ENCODE measurements at places on chromosomes 3 and 15.
A peak's percentile ranks its signal among the peaks of the same experiment; 100 is the strongest.

GRCh38 chr3:128784843-128785242 lies 58.9 kb downstream of the RAB7A start:
- DNase-seq = no peak

- no peak for DNase-seq
Measured at GRCh38 chr3:13296662-13297061, 123.5 kb downstream of the NUP210 start.

DNA sequence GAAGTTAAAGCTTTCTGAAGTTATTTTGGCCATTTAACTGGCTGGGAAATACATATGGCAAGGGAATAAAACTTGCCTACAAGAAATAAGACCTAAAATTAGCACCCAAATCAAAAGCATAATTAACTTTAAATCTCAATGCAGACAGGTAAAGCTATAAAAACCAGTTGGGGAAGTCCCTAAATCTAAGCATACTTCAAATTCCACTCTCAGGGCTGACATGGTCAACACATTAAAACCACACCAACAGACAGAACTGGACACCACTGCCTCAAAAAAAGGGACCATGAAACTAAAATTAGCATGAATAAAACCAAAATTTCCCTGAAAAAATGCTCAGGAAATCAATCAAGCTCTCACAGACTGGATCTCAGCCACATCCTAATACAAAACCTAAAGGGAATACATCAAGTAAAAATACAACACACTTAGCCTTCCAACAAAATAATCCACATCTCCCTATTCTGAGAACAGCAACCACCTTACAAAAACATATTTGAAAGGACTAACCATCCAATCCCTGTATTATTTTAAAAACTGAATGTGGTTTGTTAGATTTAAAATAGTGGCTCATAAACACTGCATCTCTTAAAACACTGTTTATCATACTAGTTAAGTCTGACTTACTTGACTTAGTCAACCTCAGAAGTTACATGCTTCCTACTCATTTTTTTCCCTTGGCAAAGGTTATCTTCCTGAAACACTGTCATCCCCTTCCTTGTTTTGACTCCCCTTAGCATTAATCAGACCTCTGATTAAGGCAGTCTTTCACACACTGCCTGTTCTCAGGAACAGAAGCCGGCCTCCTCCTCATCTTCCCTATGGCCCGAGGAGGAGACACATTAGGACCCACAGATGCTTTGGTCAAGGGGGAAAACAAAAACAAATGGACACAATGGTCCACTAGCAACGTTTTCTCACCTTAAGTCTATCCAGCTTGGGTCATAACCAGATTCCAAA lies 8.3 kb downstream of the TRA2B start:
- DNase-seq = no peak

- no peak for DNase-seq
Measured at GRCh38 chr3:138768946-138769345, 65.8 kb downstream of the PIK3CB start.

GRCh38 chr3:10277115-10277625 lies 15.6 kb downstream of the GHRL start:
- DNase-seq = no peak

GRCh38 chr15:83571820-83572707 lies 81.9 kb upstream of the ADAMTSL3 start:
- DNase-seq = no peak

- DNase-seq = no peak
Measured at GRCh38 chr3:186965141-186965879, 35.0 kb downstream of the ST6GAL1 start.

DNA sequence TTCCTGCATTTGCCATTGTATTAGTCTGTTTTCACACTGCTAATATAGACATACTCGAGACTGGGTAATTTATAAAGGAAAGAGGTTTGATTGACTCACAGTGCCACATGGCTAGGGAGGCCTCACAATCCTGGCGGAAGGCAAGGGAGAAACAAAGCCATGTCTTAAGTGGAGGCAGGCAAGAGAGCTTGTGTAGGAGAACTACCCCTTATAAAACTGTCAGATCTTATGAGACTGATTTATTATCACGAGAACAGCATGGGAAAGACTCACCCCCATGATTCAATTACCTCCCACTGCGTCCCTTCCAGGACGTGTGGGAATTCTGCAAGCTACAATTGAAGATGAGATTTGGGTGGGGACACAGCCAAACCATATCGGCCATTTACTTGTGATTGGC lies 27.8 kb downstream of the YEATS2 start:
- DNase-seq = no peak

DNA sequence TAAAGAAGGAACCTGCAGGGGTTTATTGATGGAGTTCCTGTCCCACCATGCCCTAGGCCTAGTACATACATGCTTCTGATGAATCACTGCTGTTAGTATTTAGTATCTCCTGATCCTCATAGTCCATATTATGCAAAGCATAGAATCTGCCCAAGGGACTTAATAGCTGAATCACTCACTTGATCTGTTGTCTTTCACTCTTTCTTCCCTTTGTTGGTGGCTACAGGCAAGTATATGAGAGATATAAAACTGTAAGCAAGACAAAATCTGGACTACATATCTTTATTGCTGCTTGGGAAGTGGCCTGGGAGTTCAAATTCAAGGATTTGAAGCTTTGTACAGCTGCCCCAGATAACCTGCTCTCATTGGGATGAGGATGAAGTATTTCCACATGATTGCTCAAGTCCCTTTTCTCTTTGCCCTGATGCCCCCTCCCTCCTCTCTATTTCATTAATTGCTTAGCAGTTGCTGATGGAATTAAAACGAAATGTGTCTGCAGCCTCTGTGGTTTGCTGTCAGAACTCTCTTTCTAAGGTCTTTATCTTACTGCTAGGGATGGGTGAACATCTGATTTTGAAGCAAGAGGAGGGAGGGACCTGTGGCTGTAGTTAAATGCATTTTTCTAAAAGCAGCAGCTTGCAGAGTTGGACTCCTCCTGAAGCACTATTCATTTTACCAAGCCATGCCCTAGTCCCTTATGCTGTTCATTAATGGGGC lies 114.1 kb downstream of the ZNF609 start:
- no peak for DNase-seq

GRCh38 chr3:52444860-52445793 lies at the start of gene SEMA3G:
TSS of gene SEMA3G (minus strand) at chr3:52445103. CDS start at chr3:52445027, 76 bp downstream.
- DNase-seq = peak; percentile 76

- no peak for DNase-seq
Measured at GRCh38 chr15:69088300-69088965, 72.0 kb upstream of the GLCE start.

GRCh38 chr15:67067930-67068551 lies 2.6 kb downstream of the SMAD3 start:
- peak; percentile 53 for DNase-seq

DNA sequence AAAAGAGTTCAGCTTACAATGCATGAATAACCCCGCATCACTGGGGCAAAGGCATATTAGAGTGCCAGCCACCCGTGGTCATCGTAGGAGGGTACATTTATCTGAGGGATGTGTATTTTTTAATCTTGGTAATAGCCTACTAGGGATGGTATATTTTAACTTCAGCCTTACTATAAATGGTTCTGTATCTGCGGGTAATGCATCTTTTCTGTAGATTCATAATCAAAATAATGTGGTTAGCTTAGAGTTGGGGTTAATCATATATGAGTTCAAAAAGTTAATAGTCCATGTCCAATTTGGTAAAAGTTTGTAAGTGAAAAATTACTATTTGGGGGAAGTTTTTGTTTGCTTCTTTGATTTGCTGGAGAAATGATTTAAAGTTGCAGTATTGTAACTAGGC lies 263.7 kb upstream of the UBE2E1 start:
- no peak for DNase-seq

- no peak for DNase-seq
Measured at GRCh38 chr15:80567721-80568157, 127.4 kb upstream of the ABHD17C start.

GRCh38 chr3:37491343-37491742 lies 317.0 kb upstream of the LRRFIP2 start:
- DNase-seq = no peak

DNA sequence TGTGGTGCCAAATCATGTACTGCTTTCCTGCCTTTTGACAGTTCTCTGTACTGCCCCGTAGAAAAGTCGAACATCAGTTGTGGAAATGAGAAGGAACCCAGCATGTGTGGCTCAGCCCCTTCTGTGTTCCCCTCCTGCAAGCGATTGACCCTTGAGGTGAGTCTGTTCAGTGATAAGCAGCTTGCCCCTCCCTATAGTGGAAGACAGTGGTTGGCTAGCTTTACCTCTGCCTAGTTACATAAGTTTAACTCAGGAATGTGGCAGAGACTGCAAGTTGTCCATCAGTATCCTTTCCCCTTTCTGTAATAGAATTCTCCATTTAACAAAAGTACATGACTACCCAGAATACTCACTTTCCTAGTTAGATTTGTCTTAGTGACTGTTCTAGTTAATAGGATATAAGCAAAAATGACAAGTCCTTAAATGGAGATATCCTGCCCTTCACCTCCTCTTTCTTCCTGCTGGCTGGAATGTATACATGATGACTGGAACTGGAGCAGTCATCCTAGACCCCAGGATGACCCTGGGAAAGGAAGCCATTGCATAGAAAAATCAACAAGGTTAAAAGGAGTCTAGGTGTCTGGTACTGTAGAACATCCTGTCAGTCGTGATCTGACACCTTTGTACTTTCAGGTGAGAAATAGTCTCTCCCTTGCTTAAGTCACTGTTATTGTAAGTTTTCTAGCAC lies 10.6 kb downstream of the SETMAR start:
- DNase-seq = no peak

DNA sequence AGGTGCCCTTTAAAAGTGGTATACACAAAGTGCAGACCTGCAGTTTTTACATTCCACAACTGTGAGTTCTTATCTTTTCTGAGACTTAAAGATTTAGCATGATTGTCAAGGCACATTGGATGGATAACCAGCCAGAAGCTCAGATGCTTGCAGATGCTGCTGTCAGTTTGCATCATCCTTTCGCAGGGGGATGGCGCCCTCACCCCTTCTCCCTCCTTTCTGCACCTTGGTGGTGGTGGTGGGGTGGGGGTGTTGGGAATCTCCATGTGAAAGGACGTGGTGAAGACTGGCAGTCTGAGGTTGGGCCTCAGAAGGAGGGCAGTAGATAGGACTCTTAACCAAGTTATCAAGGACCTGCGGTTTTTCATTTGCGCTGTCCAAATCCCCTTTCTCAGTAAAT lies 309.6 kb upstream of the SEMA6D start:
- no peak for DNase-seq

GRCh38 chr15:38853608-38854007 lies 289.0 kb upstream of the RASGRP1 start:
- peak; percentile 47 for DNase-seq

DNA sequence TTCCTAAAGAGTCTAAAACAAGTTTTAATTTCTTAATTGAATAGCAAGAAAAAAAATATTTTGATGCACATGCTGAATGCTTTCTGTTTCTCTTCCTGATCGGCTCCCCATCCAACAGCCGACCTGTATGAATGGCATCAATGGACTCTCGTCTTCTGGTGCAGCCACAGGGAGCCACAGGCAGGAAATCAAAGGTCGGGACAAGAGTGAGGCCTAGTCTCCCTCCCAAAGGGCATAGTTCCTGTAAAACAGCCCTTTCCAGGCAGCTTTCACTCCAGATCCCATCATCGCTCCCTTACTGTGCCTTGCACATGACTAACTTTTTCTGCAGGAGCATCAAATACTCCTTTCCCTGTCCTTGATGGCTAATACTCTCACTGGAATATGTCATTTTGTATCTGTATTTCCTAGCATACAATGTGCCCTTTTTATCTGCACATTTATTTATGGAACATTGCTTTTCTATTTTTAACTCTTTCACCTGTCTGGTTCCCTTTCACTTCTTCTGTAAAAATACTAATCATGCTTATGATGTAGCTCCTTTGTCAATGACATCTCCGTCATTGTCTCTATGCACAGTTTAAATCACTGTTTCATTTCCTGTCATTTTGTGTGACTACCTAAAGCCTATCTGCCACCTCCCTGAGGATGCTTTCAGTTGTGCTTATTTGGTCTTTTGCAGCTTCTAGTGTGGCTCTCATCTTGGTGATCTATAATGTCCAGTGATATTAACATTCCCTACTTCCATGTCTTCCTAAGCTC lies 326.2 kb downstream of the CTNNB1 start:
- no peak for DNase-seq

GRCh38 chr3:24513463-24513862 lies 18.8 kb upstream of the THRB start:
- DNase-seq = no peak

DNA sequence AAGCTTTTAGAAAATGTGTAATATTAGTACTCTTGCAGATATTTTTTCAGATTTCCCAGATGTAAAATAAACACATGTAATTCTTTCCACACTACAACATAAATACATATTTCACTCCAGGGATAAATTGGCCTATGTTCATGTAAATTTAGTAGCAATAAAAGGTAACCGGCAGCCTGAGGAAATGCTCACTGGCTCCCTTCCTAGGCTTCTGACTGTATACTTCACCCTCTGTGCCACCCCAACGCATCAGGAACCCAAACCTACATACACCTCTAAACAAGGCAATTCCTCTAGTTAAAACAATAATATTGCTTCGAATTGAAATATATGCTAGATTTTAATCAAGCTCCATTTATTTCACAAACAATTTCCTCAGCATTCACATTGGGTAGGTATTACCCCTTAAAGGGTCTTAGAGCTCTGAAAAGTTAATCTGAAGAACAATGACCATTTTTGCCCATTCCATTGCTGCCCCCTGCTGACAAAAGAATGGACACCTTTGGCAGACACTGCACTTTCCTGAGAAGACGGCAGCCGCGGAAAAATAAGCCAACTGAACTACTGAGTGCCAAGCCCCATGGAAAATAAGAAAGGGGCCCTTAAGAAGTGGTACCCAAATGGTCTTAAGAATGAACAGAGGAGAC lies 212.5 kb downstream of the OSBPL10 start:
- peak; percentile 63 for DNase-seq

DNA sequence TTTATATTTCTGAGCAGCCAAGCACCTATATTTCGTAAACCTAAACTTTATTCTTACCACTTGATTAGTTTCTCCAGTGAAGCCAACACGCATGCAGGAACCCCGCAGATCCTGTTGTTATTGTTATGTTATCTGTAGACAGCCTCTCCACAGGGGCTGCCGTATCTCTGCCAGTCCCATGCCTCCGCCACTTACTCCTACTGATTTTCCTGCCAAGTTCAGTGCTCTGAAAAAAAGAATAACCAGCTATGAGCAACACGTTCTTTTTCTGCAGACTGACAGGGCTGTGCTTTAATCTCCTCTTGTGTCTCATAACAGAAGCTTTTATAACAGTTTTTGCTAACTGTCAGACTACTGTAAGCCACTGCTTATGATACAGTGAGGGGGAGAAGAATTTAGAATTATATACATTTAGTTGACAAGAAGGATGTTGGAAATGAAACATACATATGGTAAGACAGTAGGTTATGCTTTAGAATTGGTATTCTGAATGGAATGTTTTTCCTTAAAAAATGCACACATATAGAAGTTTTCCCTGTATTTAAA lies 347.4 kb downstream of the SI start:
- DNase-seq = no peak

GRCh38 chr3:112987710-112988334 lies 3.0 kb upstream of the GTPBP8 start:
- no peak for DNase-seq

- peak; percentile 72 for DNase-seq
Measured at GRCh38 chr3:108477511-108478147, 32.8 kb downstream of the MYH15 start.

- no peak for DNase-seq
Measured at GRCh38 chr3:120661106-120661905, 20.7 kb downstream of the HGD start.

GRCh38 chr15:64426845-64427465 lies 33.4 kb upstream of the ZNF609 start:
- DNase-seq = peak; percentile 10

- no peak for DNase-seq
Measured at GRCh38 chr3:149442851-149443544, 31.5 kb upstream of the TM4SF4 start.

- no peak for DNase-seq
Measured at GRCh38 chr15:50786871-50787270, 21.4 kb upstream of the SPPL2A start.

All from CD4-positive, alpha-beta T cell treated with Interleukin-17A for 4 hours (primary cell).